ENCODE measurements at places on chromosomes 4 and X.

- DNase-seq = no peak
Measured at GRCh38 chrX:8864161-8864560, 63.0 kb upstream of the FAM9A start.

- DNase-seq = peak; percentile 20
Measured at GRCh38 chr4:52979020-52979419, 116.9 kb downstream of the RASL11B start.

DNA sequence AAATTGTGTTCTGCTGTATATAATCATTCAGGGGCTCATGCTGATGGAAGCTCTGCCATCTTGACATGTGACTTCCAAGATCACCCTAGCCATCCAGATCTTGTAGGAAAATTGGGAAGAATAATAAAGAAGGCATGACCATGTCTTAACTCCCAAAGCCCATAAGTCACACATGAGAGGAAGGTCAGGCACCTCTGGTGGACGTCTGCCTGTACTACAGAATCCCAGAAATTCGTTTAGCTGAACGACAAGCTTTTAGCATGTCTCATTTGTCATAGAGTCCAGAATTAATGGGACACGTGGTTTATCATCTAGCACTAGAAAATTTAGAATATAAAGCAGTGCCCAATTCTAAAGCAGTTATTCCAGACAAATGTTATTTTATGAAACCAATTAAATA is 212.7 kb downstream of the CENPC start:
- peak; percentile 33 for DNase-seq

DNA sequence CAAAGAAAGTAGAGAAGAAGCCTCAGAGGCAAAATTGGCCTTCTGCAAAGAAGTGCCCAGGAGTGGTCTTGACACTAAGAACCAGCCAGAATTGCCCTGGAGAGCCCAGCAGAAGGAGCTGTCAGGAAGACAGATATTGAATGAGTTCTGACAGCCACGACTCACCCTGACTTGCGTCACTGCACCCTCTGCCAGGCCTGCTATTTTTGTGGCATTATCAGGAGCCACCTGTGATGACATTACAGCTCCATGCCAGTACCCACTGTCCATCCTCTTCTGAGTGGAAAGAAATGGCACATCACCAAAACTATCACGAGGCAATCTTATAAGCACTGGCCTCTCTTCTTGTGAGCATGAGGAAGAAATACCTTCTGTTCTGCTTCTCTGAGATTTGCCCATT is 67.7 kb downstream of the SMIM20 start:
- no peak for DNase-seq

DNA sequence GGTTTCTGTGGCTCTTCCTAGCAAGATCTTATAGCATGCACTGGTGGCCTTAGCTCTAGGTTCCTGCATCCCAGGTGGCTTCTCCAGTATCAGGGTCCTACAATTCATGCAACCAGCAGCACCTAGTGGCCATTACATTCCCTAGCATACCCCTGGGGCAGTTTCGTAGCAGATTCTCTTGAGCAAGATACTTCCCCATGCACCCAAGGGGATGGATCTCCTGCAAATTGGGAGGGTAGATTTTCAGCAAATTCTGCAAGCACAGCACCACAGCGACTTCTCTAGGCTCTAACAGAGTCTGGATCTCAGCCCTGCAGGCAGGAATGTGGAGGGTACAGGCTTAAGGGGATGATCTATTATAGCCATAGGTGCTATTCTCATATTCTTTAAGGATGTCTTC is 13.1 kb upstream of the SLC9B1 start:
- DNase-seq = peak; percentile 62

DNA sequence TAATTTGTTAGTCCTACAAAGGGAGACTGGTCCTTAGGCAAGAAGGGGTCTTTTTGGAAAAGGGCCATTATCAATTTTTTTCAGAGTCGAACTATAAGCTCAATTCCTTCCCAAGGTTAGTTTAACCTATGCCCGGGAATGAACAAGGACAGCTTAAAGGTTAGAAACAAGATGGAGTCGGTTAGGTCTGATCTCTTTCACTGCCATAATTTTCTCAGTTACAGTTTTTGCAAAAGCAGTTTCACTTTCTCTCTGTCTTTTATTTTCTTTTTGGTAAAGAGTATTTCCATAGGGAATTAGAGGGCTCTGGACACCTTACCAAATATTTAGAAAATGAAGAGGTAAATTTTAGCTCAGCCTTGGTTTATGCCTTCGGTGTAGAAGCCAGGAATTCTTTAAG is 64.1 kb downstream of the TRIM2 start:
- no peak for DNase-seq

- no peak for DNase-seq
Measured at GRCh38 chr4:171779301-171779700, 33.9 kb upstream of the GALNTL6 start.

GRCh38 chr4:107825072-107825824 is 516 bp downstream of the SGMS2 start:
- peak; percentile 70 for DNase-seq

DNA sequence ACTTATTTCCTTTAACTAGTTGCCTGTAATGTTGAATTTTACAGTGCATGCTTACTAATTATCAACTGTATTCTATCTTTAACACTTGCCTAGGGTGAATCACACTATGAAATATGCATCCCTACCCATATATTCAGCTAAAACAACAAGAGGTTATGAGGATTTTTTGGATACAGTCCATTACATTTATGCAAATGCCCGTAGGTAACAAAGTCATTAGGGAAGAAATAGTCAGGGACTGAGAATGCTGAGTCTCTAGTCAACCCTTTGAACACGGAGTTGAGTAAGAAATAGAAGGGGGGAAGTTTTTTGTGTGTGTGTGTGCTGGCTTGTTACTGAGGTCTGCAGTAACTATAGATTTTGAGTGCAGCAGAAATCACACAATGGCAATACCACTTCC is 26.1 kb upstream of the CBLL2 start:
- DNase-seq = peak; percentile 74

DNA sequence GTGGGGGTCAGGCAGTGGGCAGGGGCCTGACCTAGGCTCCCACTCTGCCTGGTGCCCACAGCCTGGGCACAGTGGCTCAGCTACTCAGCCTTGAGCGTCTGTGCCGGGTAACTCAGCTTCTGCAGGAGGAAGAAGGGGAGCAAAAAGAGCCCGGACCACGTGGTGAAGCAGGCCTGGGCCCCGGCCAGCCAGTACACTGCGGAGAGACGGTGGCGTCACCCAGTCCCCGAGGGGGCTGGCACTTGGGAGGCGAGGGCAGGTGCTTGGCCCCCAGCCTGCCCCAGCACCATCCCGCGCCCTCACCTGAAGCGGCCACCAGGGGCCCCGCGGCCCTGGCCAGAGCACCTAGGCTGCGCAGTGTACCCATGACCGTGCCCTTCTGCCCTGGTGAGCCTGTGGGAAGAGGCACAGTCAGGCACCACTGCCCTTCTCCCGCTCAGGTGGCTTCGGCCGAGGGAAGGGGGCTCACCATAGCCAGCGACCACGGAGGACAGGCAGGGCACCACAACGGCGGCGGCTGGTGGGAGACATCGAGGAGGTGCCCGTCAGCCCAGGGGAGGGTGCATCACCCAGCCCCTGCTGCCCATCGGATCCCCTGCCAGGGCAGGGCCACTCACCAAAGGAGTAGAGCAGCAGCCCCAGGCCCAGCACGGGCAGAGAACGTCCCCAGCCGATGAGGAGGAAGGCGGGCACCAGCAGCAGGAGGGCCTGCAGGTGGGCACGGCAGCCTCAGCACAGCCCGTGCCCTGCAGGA is 32.3 kb downstream of the NOP14 start:
- no peak for DNase-seq

DNA sequence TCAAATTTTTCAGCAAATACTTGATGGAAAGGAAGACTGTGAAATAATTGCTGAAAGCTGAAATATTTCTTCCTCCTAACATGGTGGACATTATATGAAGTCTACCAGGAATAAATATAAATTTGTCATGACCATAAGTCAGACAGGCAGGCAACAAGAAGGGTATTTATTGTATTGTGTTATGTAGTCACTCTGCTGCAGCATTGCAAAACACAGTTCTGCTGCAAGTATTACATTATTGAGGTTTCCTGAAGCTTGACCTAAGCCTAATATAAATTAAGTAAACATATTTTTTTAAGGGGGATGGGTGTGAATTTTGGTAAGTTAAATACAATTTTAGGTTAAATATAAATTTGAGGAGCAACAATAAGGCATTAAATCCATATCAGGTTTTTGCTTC is 60.2 kb upstream of the MAOA start:
- peak; percentile 47 for DNase-seq

DNA sequence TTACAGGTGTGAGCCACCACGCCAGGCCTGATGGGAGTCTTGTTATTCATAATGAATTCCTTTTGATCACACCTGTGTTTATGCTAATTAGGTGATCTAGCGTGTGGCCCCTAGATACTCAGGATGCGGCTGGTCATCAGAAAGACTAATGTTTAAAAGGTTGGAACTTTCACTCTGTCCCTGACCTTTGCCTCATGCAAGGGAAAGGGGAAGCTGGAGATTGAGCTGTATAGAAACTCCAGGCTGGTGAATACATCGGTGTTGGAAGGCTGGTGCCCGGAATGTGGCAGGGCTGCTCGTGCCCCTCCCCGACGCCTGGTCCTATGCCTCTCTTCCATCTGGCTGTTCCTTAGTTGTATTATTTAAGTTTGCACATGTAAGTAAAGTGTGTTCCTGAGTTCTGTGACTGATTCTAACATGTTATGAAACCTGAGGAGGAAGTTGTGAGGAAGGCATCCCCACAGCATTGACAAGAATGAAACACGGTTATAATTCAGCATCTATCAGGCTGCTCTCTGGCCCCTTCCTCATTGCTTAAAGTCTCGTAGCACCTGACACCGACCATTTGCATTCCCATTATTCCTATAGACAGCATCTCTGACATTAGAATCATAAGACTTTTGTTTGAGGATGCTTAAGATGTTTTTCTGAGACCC is 28.9 kb downstream of the CASP3 start:
- DNase-seq = no peak

GRCh38 chrX:115018944-115019343 is 1.5 kb upstream of the IL13RA2 start:
- no peak for DNase-seq

GRCh38 chr4:156794863-156795262 is 176.7 kb downstream of the PDGFC start:
- DNase-seq = no peak

GRCh38 chrX:154419189-154419588 is 7.8 kb downstream of the TAFAZZIN start:
- DNase-seq = no peak

DNA sequence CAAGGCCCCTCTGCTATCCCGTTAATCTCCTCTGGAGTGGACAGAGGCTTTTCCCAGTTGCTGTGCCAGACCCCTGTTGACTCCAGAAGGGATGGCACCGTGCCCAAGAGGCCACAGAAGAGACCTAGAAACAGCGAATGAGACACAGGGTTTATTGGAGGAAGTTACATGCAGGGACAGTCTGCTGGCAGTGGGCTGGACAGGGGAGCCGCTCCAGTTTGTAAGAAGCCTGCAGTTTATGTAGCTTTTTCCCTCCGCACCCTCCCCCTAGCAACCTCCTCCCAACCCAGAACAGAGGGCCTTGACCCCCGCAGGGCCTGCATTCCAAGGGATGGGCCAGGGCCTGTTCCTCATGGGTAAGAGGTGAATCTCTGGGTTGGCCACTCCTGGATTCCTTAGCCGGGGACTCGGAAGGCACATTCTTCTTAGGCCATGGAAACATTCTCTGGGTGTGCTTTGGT is 216.8 kb upstream of the PSAPL1 start:
- DNase-seq = peak; percentile 50

- DNase-seq = no peak
Measured at GRCh38 chrX:41474726-41475100, 27.6 kb downstream of the NYX start.

GRCh38 chr4:75735525-75735924 is 11.1 kb downstream of the USO1 start:
- DNase-seq = no peak

DNA sequence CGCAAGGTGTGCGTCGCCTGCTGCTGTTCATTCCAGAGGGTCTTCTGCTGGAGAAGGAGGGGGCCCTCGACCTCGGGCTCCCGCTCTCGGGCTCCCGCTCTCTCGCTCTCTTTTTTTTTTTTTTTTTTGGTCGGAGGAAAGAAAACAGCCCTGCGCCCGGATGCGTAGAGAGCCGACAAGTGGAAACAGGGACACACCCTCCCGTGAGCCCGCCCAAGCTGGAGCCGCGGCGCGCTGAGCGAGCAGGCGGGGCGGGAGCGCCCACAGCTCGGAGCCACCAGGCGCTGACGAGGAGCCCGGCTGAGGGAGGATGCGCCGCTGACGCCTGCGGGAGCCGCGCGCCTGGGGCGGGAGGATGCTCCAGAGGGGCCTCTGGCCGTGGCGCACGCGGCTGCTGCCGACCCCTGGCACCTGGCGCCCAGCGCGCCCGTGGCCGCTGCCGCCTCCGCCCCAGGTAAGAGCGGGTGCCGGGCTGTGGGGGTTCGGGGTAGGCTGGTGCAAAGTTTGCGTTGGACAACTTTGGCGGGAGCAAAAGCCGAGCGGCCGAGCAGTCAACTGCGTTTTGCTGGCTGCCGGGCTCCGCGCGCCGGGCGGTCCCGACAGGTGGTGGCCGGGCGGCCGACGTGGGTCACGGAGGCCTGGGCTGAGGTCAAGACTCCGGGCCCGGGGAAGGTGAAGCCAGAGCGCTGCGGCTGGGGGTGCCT is at the start of gene MCUB:
TSS of gene MCUB (plus strand) at position 264 of the 704 bp plus-strand sequence. CDS start at position 356, 92 bp downstream.
- peak; percentile 92 for DNase-seq
